ENCODE measurements at places on chromosomes 16 and 17.

DNA sequence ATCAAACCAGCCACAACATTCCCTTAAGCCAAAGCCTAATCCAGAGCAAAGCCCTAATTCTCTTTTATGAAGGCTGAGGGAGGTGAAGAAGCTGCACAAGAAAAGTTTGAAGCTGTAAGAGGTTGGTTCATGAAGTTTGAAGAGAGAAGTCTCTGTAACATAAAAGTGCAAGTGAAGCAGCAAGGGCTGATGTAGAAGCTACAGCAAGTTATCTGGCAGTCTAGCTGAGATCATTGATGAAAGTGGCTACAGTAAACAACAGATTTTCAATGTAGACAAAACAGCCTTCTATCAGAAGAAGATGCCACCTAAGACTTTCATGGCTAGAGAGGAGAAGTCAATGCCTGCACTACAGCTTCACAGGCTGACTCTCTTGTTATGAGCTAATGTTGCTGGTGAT lies 52.5 kb downstream of the NACA2 start:
- no peak for DNase-seq

- no peak for DNase-seq
Measured at GRCh38 chr17:2655546-2655945, 56.0 kb downstream of the CLUH start.

GRCh38 chr17:7549401-7550055 lies 670 bp downstream of the TNFSF12 start:
- no peak for DNase-seq

DNA sequence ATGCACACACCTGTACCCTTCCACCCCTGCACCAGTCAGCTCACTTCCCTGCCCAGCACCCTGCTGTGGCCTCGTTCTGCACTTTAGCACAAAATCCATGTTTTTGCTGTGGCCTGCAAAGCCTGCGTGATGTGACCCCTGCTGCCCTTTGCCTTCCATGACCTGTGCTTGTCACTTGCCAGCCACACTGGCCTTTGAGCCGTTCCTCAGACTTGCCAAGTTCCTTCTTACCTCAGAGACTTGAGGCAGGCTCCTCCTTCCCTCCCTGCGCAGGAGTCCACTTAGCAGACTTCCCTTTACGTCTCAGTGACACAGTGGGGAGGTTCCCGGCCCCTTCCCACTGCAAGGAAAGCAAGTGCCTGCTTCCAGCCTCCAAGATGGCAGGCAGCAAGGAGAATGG lies 134.7 kb downstream of the SNX29 start:
- DNase-seq: no peak

GRCh38 chr17:76000016-76000754 lies 470 bp upstream of the CDK3 start:
- no peak for DNase-seq

- no peak for DNase-seq
Measured at GRCh38 chr17:47204722-47205418, 4.3 kb upstream of the MYL4 start.

- DNase-seq: no peak
Measured at GRCh38 chr17:8044819-8045810, 6.3 kb downstream of the ALOX15B start.

DNA sequence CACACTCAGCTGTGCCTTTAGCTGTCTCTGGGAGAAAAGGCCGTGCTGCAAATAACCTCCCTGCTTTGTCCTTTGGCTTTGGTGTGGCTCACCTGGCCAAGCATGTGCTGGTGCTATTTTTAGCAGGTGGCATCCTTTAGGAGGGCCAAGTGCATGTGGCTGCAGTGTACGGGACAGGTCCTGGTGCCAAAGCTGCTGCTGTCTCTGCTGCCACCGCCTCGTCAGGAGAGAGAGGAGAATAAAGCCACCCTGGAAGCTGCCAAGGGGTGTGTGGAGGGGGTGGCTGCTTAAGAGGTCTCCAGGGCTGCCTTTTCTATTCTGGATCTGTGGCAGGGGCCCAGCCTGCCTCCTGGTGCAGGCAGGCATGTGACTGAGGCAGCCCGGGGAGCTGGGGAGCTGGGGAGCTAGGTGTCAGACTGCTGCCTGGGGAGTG lies 6.2 kb downstream of the AKAP1 start:
- DNase-seq: no peak

- DNase-seq: no peak
Measured at GRCh38 chr16:68217506-68217905, 18.4 kb downstream of the ESRP2 start.

DNA sequence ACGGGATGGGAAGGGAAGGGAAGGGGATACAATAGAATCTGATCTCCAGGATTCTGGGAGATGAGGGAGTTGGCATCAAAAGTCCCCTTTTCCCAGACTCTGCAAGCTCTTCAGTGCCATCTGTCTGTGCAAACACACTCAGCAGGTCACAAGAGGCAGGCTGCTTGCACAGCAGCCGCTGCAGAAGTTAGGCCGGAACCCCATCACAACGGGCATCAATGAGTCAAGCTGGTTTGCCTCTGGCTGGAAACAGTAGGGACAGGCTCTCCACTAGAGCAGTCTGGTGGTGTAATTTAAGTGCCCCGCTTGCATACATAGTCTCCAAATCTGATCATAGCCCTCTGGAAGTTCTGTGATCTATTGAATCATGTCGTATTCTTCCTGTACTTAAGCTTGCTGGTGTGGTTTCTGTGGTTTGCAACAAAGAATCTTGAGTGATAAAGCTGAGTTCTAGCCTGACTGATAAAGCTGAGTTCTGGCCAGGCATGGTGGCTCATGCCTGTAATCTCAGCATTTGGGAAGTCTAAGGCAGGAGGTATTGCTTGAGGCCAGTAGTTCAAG lies 33.7 kb upstream of the KDM8 start:
- peak; percentile 58 for DNase-seq

DNA sequence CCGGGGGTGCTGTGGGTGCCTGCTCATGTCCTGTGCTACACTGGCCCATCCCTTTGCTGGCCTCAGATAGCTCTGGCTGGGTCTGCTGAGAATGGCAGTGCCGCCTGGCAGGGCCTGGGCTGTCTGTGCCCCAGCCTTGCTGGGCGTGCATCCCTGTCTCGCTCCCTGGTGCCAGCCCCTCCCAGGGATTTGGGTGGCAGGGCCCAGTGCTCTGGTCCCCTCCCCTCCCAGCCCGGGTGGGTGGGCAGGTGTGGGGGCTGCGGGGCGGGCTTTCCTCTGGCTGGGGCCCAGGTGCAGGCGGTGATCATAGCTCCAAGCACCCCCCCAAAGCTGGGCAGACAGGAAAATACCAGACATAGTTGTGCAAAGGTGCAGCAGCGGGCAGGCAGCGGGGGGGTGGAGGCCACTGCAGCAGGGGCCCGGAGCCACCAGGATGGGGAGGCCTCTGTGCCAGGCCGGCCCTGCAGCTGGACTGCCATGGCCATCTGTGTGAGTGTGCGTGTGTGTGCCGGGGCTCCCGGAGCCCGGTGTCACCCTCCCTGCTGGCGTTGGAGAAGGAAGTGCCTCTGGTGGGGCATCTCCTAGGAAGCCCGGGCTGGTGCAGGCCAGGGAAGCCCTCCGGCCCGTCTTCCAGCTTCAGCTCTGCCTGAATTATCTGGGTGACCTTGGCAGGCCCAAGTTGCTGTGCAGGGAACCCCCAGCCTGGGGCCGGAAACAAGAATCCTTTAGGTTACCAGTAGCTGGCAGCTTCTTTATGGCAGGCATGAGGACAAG lies 7.4 kb downstream of the GLIS2 start:
- DNase-seq: no peak

GRCh38 chr16:67339453-67339852 lies 12.8 kb downstream of the LRRC36 start:
- DNase-seq: no peak

DNA sequence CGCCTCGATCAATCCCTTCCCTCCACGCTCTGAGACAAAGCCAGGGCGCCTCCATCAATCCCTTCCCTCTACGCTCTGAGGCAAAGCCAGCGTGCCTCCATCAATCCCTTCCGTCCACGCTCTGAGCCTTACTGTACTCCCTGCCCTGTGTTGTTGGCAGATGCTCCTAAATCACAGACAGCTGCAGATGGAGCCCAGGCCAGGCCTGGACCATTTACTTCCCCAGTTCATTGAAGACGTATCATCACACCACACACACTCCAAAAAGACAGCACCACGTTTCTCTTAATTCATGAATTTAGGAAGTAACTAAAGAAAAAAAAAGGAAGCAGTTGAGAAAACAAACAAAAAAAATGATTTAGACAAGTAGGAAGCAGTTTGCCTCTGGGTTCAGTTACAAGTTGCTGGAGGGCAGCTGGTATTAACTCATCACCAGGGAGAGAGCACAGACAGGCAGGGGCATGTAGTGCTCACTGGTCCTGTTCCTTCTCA lies 7.4 kb upstream of the CD300LD start:
- no peak for DNase-seq

- no peak for DNase-seq
Measured at GRCh38 chr17:67245694-67246402, 852 bp upstream of the HELZ start.

DNA sequence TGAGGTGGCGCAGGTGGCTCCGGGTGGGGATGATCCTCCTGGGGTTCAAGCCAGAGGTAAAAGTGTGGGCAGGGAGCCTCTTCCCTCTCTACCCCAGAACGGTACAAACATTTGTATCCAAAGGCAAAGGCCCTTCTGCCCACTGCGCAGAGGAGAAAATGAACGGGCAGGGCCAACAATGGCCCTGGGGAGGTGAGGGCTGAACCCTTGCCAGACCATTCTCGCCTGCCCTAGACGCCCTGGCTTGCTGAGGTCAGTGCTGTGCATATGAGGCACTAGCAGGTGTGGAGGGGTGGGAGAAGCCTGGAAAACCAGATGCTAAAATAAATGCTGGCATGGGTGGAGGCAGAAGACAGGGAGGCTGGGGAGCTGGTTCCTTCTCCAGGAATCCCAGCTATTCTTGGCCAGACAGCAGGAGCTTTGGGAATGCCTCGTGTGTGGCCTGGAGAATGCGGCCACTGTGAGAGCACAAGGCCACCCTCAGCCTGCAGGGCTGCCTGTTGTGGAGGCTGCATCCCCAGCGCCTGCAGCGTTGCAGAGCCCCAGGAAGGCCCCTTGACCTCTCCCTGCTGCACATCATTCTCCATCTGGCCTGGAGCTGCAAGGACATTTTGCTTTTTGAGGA lies 4.5 kb downstream of the C17orf50 start:
- no peak for DNase-seq

- DNase-seq: no peak
Measured at GRCh38 chr16:47939680-47940079, 216.1 kb downstream of the ABCC12 start.

- no peak for DNase-seq
Measured at GRCh38 chr16:83458612-83459011, 349.2 kb upstream of the HSBP1 start.

DNA sequence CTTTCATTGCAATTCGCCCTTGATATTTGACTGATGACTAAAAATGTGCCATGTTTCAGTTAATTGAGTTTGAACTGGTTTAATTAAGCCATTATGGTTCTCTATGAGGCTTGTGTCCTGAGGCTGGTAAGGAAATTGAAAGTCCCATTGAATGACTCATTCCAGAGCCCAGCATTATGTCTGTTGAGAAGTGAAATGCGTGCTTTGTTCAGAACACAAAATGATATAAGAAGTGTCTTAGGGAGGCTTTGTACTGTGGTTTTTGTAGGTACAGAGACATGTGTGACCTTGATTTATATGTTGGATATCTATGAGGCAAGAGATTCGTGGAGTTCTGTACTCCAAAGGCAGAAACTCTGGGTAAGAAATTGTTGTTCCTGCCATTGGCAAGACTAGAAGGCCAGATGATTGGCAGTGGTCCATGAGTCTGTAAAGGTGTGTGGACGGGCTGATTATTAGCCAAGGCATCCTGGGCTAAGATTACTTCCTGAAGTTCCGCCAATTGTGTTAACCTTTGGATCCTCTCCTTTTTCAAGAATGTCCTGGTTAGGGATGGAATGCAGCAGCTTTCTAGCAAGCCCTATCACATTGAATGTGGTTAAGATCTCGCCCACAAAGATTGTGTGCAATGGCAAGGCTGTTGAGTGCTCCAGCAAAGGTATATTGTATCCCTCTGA lies 103.7 kb downstream of the NPIPB5 start:
- DNase-seq: no peak

DNA sequence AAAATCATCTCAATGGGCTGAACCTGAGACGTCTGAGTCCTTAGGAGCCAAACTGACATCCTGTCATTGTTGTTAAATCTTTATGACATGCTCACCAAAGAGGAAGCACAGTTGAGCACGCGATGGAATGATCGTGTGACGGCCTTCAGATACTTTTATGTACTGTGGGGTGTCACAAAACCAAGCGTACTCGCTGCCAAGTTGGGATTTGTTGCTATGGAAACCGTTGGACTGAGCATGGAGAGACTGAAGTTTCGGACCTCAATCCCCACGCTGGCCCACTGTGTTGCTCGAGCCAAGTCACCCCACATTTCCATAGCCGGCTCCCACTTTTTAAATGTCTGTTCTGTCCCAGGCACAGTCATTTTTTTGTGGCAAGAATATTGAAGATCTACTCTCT lies 222.8 kb upstream of the SDK2 start:
- DNase-seq: no peak

DNA sequence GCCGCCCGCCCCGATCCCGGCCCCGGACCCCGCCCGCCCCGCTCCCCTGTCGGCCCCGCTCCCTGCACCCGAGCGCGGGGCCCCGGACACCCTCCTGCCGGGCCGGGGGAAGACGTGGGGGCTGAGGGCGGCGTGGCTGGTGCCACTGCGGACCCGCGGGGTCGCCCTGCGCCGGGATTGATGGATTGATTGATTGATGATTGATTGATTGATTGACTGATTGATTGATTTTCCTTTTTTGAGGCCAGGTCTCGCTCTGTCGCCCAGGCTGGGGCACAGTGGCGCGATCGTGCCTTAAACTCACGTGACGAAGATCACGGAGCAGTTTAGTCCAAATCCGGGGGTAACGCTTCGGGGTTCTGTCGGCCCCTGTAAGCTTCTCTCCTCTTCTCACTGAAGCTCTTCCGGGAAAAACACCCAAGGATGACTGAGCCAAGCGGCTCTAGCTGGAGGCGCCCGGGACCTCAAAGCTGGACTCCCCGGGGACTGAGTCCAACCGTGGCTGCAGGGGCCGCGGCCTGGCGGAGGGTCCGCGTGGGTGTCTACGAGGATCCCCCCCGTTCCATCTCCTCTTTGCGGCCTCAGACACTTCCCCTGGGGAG lies 40.2 kb upstream of the BHLHA9 start:
- DNase-seq: no peak

- no peak for DNase-seq
Measured at GRCh38 chr17:39852239-39852638, 11.9 kb downstream of the IKZF3 start.

GRCh38 chr16:21598206-21598605 lies 1.2 kb upstream of the METTL9 start:
- no peak for DNase-seq

DNA sequence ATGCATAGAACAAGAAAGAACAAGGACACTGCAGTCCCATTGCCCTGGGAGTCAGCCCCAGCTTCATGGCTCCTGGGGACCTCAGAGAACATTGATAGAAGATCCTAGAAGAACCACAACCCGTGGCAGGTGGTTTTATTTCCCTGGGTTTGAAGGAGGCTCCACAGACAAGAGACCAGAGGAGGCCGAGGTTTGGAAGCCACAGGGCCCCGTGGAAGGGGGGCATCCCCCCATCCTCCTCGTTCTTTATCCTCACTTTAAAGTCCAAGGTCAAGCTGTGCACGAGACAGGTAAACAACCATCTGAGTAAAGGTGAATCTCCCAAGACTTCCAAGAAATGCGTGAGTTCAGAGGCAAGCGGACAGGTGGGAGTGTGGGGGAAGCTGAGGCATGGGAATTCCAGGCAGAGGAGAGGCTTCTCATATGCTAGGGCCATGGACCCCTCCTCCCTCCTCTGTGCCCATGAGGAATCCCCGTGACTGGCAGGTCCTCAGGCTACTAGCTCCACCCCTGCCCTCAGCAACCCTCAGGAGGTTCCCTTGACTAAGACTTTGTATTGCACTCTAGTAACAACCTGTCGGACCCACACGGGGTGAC lies 849 bp upstream of the SULT1A1 start:
- no peak for DNase-seq

GRCh38 chr17:1945621-1946020 lies 79.5 kb downstream of the RTN4RL1 start:
- no peak for DNase-seq

Measured in stimulated activated CD4-positive, alpha-beta T cell treated with anti-CD3 and anti-CD28 coated beads, TNF-alpha, amount 100 ng/mL, for 1 hour (primary cell).